NAMALWA (cell line): ENCODE measurements at places on chromosomes 3 and 15.

GRCh38 chr15:101054116-101054515, 135.0 kb downstream of the LRRK1 start:
- DNase-seq = no peak

- DNase-seq = no peak
These were observed 490.5 kb upstream of the NR2F2 start for GRCh38 chr15:95840004-95840403.

DNA sequence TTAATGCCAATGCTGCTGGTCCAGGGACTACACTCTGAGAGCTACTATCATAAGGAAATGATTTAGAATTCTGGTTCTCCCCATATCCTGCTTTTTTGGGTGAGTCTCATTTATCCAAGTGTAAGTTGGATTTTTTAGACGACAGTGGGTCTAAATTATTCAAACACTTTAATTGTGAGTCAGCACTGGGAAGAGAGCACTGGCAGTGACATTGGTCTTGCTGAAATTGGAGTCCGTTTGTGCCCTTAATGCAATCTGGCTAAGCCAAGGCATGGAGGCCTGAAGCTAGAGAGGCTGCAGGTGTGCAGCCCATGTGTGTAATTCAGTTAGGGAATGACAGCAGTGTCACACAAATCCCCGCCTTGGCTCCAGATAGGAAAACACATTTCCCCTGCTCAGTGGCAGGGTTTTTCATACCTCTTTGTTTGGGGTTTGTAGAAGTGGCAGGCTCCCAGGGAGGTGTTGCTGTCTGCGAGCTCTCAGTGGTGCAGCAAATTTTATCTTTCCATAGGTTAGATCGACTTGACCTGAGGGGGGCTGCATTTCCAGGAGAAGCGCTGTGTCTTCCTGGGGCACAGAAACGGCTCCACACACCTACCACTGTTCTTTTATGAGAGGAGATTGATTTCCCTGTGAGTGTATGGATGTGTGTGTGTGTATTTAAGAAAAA, 197.7 kb downstream of the CD47 start:
- no peak for DNase-seq

- no peak for DNase-seq
These were observed 5.9 kb upstream of the ABHD10 start for GRCh38 chr3:111972891-111973290.

DNA sequence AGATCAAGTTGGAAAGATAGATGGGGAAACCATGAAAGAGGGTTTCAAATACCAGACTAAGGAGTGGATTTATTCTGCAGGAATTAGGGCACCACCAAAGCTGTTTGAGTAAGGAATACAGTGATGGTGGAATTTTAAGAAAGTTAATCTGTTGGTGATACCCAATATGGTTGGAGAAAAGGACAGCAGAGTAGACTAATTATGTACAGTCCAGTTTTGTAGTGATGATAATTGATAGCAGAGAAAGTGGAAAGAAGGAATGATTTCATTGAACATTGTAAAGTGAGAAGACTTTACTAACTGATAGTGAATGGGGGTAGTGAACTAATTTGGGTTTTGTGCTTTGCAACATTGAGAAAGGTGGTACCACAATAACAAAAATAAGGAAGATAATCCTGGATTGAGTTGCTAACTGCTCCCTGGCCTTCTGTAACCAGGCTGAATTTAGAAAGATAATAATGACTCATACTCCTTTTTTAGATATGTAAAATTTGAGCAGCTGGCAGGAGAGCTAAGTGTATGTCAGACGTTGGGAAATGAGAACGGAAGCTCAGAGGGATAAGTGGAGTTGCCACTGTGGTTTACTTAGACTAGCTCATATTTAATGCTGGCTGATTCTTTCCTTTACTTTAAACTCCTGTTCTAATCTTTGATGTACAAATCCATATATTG, 16.9 kb downstream of the TCAIM start:
- DNase-seq = no peak

GRCh38 chr3:128276146-128276435, 122.8 kb downstream of the EEFSEC start:
- DNase-seq = no peak

GRCh38 chr3:156859578-156859977, 33.4 kb downstream of the LEKR1 start:
- no peak for DNase-seq

GRCh38 chr3:132753946-132754345, 31.7 kb upstream of the NPHP3 start:
- no peak for DNase-seq

DNA sequence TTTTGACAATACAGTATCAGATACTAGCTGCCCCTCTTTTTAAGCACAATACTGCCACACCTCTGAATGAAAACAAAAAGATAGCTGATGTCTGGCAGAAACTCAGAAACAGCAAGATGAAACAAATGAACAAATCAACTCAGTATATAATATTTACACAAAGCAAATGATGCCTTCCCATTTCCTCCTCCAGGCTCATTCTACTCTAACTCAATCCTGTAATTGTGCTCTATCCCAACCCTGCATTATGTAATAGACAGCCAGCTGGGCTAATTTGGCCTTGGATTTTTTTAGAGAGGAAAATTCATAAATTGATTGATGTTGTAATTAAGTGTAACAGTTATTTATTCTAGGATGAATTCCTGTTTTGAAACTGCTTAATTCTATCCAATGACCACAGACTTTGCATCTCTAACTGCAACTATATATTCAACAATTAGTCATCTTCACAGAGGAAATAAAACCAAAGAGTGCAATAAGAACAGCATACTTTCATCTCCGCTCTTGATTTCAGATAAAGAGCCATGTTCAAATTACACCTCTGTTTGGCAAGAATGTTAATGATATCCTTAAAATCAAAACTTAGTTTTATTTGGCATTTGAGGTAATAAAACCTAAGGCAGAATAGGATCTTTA, 6.1 kb downstream of the ATG3 start:
- no peak for DNase-seq

GRCh38 chr15:68641376-68641775, 62.6 kb downstream of the CORO2B start:
- DNase-seq = no peak

- no peak for DNase-seq
These were observed 6.8 kb upstream of the SLITRK3 start for GRCh38 chr3:165202995-165203394.

DNA sequence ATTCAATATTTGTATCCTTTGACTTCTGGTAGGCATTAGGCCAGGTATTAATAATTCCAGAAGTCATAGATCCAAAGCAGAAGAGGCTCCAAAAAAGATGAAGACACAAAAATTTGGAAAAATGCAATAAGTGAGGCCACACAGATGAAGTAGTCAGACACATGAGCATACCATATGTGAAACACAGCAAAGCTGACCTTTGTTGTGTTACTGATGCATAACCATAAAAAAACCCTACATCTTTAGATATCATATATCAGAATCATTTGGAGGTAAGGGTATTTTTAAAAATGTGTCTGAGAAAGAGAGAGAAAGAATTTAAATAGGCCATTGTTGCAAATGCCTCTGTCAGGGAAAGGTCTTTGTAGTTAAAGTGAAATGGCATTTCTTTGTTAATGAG, 314.9 kb downstream of the SLC9A9 start:
- no peak for DNase-seq

DNA sequence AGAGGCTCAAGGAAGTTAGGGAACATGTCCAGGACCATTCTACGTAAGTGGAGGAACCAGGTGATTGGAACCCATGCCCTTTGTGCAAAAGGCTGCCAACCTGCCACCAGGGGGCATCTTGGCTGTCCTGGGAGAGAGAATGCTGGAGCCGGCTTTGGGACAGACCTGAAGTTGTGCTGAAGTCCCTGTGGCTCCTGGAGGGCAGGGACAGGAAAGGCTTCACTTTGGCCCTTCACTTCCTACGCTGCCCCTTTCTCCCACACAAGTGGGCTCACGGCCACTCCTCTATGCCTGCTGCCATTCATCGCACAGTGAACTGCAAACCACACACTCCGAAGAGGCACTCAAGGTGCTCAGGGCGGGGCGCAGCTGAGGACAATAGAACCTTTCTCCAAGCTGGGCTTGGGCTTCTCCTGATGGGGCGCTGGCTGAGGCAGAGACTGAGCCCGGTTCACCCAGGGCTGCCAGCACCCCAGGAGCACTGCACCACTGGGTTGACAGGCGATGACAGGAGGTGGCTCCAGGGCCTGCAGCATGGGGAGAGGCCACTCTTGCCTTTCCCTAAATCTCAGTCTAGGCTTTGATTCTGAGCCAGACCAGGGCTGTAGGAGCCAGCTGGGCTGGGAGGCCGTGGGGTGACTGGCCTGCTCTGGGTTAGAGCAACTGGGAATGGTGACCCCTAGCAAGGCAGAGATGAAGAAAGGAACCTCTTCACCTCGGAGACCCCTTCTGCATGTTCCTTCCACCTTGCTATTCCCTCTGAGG, 8.4 kb downstream of the SHF start:
- DNase-seq = peak; percentile 55

DNA sequence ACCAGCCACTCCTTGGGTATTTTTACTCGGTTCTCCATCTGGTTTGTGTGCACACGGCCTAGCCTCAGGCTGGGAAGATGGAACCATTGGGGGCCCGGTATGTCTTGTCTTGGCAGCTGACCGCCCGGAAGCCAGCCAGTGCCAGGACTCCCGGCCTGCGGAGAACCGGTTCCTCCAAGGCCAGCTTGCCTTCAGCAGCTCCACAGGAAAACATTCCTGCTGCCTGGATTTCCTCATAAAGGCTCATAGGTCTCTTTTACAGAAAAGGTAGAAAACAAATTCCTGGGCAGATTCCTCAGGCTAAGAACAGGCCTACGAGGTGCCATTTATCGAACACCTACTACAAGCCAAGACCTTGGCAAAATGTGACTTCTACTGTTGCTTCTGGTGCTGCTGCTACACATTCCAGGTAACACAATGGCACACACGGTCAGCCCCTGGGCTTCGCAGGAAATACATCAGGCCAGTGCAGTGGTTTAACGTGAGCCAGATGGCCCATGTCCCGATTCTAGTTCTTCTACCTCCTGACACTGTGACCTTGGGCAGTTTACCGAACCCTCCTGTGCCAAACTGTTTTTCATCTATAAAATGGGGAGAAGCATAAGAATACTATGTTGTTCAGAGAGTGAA, 141.8 kb downstream of the OPA1 start:
- DNase-seq = no peak

DNA sequence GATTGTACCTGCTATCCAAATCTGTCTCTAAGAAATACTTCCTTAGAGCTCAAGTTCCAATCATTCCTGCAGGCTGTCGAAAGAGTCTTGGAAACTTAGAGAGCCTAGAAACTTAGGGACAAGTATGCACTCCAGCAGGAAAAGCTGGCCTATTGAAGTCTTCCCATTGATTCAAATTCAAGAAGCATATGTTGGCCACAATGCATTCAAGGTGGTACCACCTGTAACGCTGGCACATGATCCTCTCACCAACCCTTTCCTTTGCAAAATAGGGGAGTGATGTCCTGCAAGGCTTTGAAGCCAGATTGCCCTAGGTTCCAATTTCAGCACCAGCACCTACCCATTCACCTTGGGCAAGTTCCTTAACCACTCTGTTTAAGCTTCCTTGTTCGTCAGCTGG, 6.0 kb downstream of the ADAMTS9 start:
- DNase-seq = no peak

GRCh38 chr3:190302212-190302867, 19.9 kb downstream of the CLDN1 start:
- DNase-seq = no peak

GRCh38 chr3:30368978-30369377, 237.4 kb upstream of the TGFBR2 start:
- no peak for DNase-seq

- no peak for DNase-seq
These were observed 602 bp upstream of the SLTM start for GRCh38 chr15:58934114-58934447.

DNA sequence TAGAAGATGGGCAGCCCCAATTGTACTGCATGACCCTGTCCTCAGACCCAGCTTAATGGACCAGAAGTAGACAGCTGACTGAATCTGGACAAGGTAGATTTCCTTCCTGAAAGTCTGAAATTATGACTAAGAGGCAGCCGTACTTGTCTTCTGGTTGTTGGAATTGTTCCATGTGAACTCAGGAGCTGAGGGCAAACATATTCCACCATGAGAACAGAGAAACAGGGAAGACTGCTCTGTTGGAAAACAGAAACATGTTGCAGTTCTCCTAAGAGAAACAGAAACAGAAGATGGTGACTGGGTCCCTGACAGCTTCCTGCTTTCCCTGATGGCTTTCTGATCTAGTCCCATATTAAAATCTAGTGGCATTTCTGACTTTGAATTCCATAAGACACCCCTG, 24.1 kb downstream of the POPDC2 start:
- no peak for DNase-seq

DNA sequence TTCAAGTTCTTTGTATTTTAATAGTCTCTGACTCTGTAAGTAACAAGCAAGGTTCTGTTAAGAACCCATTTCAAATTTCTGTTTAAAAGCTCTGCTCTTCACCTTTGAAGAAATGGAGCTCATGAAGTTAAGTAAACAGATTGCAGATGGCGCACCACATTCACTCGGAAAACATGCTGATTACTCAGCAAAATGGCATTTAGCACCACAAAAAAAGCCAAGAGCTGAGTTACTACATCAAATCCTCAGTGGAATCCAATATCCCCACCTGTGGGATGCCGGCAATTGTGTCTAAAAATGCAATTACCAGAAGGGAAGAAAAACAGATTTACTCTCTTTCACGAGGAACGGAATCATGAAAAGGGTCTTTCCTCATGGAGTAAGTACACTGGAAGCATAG, 758.0 kb downstream of the NTRK3 start:
- no peak for DNase-seq

- DNase-seq = no peak
These were observed 44.3 kb upstream of the FLNB start for GRCh38 chr3:57963811-57964346.

DNA sequence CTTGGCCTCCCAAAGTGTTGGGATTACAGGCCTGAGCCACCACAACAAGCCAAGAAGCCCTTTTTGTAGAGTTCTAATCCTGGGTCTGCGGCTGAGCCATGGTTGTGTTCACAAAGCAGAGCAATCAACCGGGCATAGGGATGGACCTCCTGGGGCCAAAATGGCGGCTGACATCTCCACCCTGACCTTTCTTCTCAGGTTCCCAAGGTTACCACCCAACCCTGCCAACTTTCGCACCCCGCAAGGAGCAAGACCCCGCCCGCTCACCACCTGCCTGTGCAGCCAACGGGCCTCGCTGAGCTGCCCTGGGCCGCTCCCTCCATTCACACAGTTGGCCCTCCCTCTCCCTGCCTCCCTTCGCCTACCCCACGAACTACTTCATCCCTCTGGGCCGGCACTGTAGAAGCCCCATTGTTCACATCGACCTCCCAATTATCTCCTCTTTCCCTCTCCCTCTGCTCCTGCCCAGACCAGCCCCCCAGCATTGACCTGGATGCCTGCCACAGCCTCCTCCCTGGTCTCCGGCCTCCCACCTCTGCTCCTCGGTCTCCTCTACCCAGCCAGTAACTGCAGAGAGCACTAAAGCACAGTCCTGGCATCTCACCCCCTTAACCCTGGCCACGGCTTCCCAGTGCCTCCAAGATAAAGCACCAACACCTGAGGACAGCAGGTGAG, 62.0 kb upstream of the TFRC start:
- DNase-seq = no peak

GRCh38 chr15:39781147-39781966, 1.3 kb downstream of the FSIP1 start:
- no peak for DNase-seq

- DNase-seq = no peak
These were observed 7.8 kb upstream of the MAP2K1 start for GRCh38 chr15:66378814-66379430.
